ENCODE measurements at places on chromosomes 3 and 15.

DNA sequence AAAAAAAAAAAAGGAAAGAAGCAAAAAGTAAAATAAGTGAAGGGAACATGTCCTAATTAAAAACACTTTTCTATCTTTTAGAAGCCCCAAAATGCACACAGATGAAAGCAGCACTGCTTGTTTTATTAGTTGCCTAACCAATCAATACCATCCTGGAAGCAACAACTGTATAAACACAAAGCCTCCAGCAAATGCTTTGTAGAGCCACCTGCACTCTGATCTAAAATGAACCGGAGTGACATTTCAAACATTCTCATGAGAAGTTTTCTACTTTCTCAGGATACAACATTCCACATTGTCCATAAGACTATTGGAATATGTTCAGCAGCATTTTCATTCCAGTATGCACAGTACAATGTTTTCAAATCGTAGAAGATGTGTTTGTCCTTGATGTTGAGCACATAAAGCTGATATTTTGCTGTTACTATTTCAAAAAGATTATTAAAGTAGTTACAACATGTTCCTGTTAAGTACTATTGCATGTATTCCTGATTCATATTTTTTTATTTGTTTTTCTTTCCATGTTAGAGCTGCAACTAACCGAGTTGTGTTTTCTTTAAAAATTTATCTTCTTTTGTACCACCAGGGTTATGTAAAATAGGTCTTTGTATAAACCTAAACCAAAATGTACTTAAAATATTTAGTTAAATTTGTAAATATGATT, 50.3 kb upstream of the PLSCR5 start:
- DNase-seq = no peak

DNA sequence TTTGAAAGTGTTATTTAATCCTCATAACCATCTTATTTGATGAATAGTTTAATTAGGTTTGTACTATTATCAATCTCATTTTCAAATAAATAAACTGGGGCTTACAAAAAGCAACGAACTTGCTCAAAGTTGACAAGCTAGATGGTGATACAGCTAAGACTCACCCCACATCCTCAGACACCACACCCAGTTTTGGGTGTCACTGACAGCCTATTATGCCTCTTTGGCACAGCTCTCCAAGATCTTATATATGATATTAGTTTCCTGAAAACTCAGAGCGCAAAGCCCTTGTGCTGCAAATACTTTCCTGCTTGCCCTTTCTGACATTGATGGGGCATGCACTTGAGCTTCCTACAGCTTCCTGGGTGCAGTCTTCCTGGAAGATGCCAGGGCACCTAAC, 223.4 kb upstream of the GADL1 start:
- DNase-seq = no peak

- no peak for DNase-seq
These were observed 316.6 kb upstream of the UBE2E2 start for GRCh38 chr3:22886439-22887068.

DNA sequence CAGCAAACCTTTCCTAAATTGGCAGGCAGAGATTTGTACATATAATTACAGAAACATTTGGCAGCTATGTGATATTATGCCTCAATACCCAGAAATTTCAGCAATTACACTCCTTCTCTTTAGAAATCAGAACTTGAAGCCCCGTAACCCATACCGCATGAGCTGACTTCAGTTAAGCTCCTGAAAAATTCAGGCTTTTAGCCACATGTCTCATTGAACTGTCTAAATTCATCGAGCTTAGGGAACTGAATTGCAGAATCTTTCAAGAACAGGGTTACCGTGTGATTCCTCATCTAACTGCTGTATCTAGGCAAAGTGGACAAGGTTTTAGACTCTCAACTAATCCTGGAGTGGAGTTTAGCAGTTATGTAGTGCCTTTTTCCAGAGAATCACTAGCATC, 333.0 kb downstream of the EPHA3 start:
- no peak for DNase-seq

- no peak for DNase-seq
These were observed 124.7 kb downstream of the SRGAP3 start for GRCh38 chr3:9124730-9125129.

DNA sequence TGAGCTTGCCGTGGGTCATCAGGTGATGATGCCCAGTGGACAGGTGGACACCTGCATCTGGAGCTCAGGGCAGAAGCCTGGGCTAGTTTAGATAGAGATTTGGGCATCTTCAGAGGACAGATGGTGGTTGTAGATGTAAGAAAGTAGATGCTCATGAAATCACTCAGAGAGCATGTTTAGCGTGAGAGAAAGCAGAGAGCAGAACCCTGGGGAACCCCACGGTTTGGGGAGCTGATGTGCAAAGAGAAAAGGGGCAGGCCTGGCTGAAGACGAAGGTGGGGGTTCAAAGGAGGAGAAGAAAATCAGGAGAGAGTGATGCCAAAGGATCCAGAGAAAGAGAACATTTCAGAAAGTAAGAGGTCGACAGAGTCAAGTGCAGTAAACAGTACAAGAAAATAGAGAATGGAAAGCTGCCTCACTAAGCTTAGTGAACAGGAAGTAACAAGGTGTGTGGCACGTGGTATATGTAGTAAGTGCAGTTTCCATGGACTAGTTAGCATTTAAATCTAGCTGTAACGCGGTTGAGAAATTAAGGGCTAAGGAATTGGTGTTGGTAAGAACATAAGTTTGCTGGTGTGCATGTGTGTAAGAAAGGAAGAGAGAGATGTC, 13.5 kb downstream of the TIGIT start:
- DNase-seq = no peak

DNA sequence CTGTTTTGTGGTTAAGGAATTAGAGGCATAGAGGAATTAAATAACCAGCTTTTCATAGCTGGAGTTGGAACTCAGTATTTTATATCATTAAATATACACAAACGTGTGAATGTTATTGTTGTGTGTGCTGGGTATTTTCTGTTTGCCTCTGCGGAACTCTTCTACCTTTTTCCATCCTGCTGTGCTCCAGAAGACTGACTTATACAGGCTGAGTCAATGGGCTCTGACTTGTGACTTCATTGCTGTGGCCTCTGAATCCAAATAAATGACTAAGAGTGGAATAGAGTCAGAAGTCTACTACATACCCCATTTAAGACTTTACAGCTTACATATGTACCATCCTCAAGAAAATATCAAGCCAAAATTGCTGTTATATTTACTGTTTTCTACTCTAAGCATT, 17.6 kb downstream of the ARIH1 start:
- DNase-seq = no peak

DNA sequence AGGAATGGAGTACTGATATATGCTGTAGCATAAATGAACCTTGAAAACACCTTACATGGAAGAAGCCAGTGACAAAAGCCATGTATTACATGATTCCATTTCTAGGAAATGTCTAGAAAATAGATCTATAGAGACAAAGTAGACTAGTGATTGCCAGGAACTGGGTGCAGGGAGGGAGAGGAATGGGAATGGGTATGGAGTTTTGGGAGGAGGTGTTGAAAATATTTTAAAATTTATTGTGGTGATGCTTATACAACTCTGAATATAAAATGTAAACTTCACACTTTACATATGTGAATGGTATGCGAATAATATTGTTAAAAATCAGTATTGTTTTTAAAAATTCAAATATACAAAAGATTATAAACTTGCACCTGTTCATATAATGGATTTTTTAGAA, 22.5 kb downstream of the ATP1B3 start:
- DNase-seq = no peak

DNA sequence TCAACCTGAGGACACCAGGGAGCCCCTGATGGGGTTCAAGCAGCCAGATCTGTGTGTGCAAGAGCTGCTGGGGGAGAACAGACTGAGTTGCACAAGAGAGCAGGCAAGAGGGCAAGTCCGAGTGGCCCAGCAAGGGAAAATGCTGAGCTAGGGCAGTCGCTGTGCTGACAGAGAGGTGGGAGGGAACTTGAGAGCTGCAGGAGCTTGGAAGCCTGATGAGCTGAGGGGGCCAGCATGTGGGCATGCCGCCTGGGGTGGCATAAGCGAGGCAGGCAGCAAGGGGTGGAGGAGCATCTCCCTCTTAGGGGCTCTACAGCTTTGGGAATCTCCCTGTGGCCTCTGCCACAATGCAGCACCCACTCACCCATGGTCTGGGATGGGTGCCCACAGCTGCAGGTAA, 4.7 kb upstream of the CORO2B start:
- DNase-seq = no peak

- no peak for DNase-seq
These were observed 134.8 kb downstream of the ASB7 start for GRCh38 chr15:100737214-100737613.

- DNase-seq = peak; percentile 29
These were observed 66.1 kb downstream of the SLC30A4 start for GRCh38 chr15:45456212-45457106.

DNA sequence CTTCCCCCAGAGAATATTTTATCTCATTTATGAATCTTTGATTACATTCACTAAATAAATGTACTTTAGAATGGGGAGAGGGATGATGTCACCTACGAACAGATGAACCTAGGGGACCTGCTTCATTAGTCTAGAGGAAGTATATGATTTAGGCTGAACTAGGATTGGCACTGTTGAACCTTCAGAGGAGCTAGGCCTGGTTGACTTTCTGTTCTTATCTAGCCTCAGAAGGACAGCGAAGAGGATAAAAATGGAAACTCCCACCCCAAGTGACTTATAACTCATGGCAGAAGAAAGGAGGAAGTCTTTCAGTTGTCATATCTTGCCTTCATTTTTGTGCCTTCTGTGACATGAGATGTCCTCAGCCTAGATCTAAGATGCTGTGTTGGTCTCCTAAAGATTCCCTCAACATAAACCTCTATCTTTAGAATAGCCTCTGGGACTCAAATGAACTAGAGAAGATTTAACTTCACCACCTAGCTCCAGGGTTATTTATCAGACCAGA, 42.6 kb downstream of the POLG start:
- DNase-seq = no peak

GRCh38 chr3:100090669-100091005, 23.7 kb downstream of the FILIP1L start:
- DNase-seq = no peak

- DNase-seq = no peak
These were observed 43.0 kb upstream of the SH3GL3 start for GRCh38 chr15:83404121-83404520.

GRCh38 chr15:79283252-79284048, 928 bp downstream of the ANKRD34C start:
- peak; percentile 32 for DNase-seq

DNA sequence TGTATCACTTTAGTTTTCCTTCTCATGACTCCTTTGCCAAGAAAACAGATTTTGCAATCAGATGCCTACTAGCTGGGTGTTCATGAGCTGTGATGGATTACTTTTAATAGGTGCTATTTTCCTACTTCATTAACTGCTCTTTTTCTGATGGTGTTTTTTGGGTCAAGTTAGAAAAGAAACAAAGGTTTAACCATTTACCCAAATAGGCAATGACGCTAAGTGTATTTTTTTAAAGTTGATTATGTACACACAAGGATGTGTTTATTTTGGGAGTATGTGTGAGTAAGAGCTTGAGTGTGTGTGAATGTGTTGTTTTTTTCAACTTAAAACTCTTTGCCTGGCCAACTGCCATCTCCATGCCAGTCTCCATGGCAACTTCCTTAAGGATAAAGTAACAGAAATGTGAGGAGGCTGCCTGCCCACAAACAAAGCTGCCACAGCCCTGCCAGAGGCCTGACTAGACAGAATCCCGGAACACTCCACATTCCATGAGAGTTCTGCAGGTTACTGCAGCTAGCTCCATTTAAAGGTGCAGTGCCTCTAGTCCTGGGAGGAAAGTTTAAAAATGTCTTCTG, 215.6 kb upstream of the RBMS3 start:
- no peak for DNase-seq

DNA sequence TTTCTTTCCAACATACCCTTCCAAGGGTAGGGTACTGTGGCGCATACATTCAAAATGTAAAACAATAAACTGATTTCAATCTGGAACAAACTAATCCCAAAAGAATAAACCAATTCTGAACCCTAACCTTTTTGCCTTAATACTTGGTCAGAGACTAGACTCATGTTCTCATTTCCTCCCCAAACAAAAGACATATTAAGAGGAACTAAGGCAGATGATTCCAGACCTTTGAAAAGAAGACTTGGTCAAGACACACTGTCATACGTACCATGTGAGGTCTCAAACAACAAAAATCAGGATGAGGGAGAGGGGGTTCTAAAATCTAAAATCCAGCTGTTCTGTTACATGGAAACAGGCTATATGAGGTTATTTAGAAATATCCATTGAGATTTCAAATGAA, 102.1 kb downstream of the RFTN1 start:
- DNase-seq = no peak

GRCh38 chr3:146163584-146163983, 2.6 kb upstream of the PLOD2 start:
- DNase-seq = no peak

DNA sequence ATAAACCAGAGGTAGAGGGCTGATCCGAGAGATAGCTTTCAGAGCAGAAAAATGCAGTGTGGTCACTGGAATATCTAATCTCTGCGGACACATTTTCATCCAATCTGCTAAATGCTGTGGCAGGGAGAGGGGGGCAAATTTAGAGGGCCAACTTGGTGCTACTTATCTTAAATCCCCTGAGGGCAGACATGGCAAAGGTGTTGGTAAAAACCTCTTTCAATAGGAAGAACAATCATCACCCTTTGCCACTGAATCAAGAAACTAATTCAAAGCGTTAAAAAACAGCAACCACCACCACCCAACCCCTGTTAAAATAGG, 152.9 kb downstream of the MECOM start:
- no peak for DNase-seq

Measured in stimulated activated CD4-positive, alpha-beta T cell treated with anti-CD3 and anti-CD28 coated beads, Interleukin-12 subunit alpha, Interleukin-12 subunit beta, amount 100 ng/mL, for 4 hours (primary cell).